ENCODE measurements at places on chromosomes 3 and 15.

DNA sequence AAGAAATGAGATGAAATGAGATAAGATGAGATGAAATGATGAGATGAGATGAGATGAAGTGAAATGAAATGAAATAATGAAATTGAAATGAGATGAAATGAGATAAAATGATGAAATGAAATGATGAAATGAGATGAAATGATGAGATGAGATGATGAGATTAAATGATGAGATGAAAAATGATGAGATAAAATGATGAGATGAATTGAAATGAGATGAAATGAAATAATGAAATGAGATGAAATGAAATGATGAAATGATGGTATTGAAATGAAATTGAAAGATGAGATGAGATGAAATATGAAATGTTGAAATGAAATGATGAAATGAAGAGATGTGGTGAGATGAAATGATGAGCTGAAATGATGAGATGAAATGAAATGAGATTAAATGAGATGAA, 231.0 kb downstream of the GOLGA6L6 start:
- no peak for DNase-seq

DNA sequence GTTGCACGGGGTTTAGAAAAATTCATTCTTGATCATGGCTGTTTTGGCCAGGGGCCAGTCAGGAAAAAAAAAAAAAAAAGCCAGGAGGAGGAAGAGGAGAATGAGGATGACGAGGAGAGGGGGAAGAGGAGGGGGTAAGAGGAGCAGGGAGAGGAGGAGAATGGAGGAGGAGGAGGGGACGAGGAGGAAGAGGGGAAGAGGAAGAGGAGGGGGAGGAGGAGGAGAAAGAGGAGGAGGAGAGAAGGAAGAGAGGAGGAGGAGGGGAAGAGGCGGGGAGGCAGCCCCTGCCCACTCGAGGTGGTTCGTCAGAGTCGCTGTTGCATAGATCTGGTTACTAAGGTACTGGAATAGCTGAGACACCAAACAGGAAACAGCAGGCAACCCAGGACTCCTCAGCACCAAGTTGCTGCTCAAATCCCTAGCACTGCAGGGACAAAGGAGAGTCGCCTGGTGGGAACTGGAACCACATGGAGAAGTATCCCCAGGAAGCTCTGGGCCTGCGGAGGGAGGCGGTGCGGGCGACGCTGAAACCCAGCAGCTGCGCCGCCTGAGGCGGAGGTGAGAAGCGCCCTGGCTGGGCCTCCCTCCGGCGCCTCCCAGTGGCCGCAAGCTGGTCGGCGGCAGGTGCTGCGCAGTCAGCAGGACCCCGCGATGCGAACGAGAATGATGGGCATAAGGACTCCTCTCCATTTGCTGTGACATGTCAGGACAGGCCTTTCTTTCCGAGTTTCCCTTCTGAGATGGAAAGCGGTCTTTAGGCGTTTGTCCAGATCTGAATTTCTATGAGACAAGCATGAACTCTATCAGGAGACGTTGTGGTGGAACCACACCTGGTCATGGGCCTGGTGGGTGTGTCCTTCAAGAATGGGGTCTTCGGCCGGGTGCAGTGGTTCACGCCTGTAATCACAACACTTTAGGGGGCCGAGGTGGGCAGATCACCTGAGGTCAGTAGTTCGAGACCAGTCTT, 17.5 kb downstream of the FAM240A start:
- DNase-seq = peak; percentile 75

DNA sequence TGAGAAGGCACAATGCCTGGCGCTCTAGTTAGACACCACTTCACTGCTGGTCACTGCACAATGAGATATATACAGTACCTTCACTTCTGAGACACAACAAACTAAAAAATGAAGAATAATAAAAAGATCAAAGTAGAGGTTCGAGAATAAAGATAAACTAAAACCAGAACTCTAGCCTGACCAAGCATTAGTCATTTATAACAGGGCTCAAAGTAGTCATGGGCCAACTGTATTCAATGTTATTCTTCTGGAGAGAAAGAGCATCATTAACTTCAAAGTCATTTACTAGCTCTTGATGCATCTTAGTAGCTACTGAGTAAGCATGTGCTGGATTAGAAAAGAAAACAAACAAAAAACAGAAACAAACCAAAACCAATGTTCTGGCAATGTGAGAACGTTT, 145.2 kb downstream of the SSR3 start:
- no peak for DNase-seq

- DNase-seq = no peak
Measured at GRCh38 chr3:39971559-39972031, 162.2 kb downstream of the MYRIP start.

DNA sequence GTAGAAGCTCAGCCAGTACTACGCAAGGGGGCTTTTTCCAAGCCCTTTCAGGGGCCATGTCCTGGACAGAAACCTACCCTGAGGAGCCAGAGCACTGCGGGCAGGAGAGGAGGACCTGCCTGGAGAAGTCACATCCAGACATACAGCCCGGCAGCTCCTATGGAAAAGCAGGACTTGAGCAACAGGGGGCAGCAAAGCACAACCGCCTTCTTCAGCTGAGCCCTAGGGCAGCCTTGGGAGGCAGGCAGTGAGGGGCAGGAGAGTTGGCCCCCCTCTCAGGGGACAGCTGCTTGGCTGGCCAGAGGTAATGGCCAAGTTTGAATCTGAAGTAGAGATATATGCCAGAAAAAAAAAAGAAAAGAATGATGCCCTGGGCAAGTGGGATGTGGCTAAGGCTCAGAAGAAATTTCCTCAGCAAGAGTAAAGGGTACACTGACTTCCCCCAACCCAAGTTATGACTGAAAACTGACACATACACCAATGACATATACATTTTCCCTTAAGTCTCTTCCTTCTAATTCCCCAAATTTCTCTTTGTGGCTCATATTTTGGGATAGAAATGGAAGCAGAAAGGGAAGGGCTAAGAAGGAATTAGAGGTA, 56.9 kb downstream of the CYP19A1 start:
- peak; percentile 2 for DNase-seq

- DNase-seq = peak; percentile 30
Measured at GRCh38 chr3:161310649-161311423, 60.5 kb downstream of the SPTSSB start.

DNA sequence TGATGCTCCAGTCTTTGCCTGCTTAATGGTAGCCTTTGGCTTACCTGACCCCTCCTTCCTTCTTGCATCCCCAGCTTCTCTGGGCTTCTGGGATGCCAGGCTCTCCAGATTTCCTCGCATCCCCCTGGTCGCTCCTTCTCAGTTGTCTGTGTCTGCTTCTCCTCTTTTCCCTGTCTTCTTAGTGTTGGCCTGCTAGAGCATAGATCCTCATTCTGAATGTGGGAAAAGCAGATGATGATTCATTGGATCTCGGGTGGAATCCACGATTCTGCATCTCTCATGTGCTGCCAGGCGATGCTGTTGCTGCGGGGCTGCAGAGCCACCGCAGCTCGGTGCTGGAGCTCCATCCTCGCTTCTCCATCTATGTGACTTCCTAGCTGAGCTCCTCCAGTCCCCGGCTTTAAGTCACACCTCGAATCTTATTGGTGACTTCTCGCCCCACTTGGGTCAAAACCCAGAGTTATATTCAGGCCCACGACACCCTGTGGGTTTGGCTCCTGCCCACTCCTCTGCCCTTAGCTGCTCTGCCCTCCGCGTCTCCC, 47.4 kb downstream of the CGNL1 start:
- DNase-seq = no peak

GRCh38 chr15:57134851-57135250, 216.4 kb downstream of the TCF12 start:
- DNase-seq = no peak

DNA sequence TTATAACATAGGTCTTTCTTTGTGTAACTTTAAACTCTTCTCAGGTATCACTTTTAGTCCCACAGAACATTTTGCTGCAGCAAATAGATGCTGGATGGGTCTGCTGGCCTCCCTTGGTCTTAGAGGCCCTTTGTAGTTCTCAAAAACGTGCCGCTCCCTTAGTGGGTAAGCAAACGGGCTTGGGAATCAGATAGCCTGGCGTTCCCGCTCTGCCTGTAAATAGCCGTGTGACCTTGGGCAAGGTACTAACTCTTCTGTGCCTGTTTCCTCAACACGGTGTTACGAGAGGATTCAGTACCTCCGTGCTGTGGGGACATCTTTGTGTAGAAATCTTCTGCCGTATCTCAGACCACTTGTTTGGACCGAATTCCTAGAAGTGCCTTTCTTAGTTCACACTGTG, 64.4 kb downstream of the DNAJB8 start:
- DNase-seq = no peak

DNA sequence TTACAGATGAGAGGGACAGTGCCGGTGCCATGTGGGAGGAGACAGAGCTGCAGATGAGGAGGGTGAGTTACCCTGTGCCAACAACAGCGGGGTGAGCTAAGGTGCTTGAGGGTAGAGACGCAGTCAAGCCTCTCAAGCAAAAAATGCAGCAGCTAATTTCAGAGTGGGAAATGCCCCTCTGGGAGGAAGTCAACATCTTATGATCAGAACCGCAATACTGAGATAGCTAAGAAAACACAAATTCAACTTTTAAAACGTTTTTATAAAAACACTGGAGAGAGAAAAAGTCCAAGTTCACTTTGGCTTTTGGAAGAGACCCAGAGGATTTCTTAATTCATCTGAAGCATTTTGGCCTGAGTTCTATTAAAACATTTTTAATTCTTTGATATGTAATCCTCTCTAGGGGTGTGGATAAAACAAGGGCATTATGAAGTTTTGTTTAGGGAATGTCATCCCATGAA, 319.2 kb downstream of the SLC9A9 start:
- DNase-seq = no peak

DNA sequence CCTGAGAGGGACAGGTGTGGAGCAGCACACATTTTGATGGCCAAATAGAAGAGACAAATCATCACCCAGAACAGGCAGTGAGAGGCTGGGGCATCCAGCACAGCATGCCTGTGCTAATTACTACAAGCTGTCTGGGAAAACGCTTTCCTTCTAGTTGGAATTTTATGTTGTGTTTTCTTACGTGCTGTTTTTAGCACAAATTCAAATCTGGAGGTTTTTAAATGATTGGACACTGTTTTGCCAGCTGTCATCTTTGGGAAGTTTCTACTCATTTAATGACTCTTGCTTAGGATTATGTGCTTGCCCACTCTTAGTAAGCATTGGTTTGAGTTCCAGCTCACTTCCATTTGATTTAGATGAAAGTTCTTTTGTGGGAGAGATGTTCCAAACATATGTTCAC, 43.5 kb downstream of the EAF1 start:
- no peak for DNase-seq

DNA sequence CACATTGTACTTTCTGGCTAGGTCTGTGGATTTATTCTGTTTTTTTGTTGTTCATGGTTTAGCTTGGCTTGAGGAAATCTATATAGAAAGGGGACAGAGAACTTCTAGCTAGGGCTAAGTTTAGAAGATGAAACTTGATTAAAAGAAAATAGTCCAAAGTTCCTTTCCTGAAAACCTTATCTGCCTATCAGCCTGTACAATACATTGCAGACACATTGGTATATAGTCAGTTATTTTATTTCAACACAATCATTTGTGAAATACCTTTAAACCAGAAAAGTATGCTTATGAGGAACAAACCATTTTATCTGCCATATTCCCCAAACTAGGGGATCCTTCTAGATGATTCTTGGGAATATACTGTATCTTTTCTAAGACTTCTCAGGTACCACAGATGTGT, 147.3 kb upstream of the CGNL1 start:
- DNase-seq = no peak

GRCh38 chr3:53885239-53885638, 3.3 kb upstream of the ACTR8 start:
- DNase-seq = no peak

DNA sequence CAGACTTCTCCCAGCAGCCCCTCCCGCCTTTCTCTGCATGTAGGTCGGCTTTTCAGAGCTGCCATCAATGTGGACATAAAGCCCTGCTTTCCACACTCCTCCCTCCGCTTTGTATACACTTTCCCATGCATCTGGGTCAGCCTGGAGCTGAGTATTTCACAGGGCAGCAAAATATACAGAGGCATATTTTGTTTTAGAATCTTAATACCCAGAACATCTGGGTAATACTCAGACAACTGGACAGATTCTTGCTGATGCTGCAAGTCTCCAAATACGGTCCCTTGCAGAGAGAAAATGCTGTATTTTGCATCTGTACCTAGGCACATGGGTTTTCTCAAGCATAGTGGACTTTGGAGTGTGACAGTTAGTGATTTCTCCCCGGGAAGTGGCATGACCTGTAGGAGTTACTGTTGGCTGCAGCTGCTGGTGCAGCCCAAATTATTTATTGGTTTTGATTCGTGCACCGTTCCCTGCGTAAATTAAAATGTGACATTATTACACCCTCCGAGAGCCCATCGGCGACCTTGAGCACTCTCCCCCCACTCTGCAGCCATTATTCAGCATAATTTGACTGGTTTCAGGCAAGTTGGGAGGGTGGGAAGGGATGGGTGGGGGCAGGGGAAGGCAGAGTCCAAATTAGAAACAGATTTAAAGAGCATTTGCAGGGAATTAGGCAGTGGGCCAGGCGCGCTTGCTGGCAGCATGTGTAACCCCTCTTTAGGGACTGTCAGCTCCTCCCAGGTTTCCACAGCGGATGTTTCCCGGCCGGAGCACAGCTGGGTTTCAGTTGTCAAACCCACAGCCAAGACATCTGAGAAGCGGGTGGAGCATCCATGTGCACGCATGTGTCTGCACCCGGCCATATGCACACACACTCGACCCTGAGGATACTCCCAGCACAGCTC, 100.8 kb downstream of the CPN2 start:
- no peak for DNase-seq

DNA sequence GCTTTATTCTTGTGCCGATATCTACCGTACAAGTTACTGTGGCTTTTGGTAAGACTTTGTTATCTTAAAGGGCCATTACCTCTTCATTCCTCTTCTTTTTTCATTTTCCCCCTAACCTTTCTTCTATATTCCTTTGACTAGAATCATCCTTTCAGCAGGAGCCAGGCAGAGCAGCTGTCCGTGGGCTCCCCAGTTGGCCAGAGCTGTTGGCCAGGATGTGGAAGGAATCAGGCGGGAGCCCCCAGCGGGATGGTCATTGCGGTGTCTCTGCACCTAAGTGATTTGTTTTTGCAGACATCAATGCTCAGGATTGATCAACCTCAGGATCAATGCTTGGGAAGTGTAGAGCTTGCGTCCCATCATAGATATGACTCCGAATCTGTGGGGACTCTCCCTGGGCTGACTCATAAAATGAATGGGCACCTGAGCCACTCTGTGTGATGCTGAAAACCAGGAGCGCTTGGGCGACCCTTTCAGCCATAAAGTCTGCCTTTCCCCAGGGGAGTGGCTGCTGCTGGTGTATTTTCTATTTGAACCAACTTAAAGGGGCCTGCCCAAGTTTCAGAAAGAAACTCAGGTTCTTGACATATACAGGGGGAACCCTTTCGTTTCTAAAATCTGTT, 21.7 kb downstream of the APBA2 start:
- no peak for DNase-seq

DNA sequence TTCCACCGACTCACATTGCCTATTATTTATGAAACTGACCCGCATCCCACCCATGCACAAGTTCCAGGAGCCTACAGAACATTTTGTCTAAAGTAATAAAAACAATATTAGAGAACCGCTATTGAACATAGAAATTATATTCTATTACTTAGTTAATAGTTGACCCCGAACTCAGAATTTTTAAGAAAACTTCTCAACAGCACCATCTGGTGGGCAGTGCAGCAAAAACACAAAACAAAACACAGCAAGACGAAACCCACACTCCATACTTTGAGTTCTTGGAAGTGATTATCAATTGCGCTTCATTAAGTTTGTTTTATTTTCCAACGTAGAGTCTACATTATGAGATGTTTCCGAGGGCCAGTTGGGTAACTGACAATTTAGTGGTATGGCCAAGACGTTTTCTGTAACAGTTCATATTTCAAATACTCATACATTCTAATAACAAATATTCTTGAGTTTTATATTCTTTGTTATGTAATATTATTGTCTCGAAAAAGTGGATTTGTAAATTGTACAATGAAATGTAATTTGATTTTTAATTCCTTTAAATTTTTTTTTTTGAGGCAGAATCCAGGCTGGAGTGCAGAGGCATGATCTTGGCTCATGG, 24.0 kb upstream of the C3orf70 start:
- peak; percentile 24 for DNase-seq
